ENCODE measurements at places on chromosomes 3 and 15. TPM values are rescaled to one million over a fixed set of nuclear protein-coding genes. Genes with fewer than 3 reads are reported as not detected.

CDCP1 gene
- 1.2 TPM for total RNA-seq

GRCh38 chr3:5874931-5875341, 687.4 kb downstream of the EDEM1 start:
- DNase-seq: no peak

TNNC1 gene
- total RNA-seq: 10.8 TPM

DNA sequence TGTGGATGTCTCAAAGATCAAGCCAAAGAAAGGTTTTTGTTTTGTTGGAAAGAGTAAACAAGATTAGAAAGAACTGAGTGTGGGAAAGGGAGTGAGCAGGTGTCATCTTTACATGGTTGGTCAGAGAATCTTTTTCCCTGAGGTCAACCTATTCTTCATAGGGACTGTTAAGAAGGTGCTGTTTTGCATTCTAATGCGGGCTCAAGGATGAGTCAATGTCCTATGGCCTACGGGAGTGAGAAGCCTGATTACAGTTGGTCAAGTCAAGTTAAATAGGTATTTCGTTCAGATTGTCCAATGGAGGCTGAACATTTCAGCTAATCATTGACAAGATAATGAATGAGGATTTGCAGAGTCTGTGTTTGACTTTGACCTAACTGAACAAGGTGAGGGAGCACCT, 491.2 kb upstream of the PDZRN3 start:
- DNase-seq: no peak

- DNase-seq: no peak
Observed at GRCh38 chr3:23271876-23272741, 69.0 kb downstream of the UBE2E2 start.

DNA sequence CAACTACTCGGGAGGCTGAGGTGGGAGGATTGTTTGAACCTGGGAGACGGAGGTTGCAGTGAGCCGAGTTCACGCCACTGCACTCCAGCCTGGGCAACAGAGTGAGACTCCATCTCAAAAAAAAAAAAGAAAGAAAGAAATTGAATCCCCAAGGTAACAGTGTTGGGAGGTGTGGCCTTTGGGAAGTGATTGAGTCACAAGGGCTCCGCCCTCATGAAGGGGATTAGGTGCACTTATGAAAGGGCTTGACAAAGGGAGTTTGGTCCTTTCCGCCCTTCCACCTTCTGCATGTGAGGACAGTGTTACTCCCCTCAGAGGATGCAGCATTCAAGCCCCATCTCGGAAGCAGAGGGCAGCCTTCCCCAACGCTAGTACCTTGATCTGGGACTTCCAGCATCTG, 21.3 kb downstream of the POC1A start:
- no peak for DNase-seq

- no peak for DNase-seq
Observed at GRCh38 chr15:81264072-81264857, 59.7 kb downstream of the STARD5 start.

- no peak for DNase-seq
Observed at GRCh38 chr3:153219146-153219545, 57.1 kb downstream of the RAP2B start.

SLC51B gene
- total RNA-seq: not detected

CFAP92 gene
- total RNA-seq: 1.1 TPM

APOD gene
- total RNA-seq: 4.3 TPM

DNA sequence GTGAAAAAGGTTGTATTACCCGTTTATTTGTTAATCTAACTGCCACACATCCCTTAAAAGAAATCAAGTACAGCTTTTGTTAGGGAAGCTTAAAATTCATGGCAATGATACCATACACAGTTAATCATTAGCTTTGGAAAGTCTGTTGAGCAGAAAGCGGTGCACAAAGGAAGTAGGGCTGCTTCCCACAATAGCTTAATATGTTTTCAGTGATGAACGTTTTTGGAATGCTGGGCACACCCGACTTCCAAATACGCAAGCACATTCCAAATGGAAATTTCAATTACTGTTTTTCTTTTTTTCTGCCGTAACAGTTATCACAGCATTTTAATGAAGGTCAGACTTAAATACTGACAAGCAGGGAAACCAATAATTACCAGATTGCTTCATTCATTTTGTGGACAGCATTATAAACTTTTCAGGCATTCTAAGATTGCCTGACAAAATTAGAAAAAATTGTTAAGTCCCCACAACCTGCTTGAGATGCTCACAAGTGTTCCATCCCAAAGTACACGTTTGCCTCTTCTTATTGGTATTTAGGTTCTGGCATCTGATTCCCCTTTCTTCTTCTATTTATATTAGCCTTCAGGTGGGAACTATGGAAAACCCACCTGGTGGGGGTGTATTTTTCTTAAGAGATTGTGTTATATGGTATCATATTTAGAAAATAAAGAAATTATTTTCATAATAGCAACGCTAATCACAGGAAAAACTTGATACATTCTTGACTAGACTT, 1.1 kb upstream of the ECT2 start:
- no peak for DNase-seq

GRCh38 chr3:9130345-9131305, 118.8 kb downstream of the SRGAP3 start:
- DNase-seq: no peak

DNA sequence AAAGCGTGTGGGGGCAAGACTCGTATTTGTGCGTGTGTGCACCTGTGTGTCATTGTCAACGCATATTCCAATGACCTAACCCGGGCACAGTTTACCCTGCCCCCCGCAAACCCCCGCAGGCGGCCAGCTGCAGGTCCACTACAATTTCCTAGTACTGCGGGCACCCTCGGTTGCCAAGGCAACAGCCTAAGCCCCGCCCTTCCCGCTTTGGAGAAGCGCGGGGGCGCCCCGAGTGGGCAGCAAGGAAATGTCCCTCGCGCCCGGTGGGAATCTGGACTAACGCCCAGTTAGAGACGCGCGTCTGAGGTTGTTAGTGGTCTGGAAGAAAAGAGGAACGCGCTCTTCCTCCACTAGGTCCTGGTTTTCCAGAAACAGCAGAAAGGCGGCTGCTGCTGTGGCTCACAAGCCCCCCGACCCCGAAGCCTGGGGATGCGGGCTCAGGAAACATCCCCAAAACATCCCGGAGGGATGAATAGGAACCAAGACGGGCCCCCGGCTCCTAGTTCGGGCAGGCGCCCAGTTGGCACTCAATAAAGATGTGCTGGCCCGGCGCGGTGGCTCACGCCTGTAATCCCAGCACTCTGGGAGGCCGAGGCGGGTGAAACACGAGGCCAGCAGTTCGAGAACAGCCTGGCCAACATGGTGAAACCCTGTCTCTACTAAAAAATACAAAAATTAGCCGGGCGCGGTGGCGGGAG, 1.1 kb downstream of the ABHD14A start:
- DNase-seq: peak; percentile 36

DNA sequence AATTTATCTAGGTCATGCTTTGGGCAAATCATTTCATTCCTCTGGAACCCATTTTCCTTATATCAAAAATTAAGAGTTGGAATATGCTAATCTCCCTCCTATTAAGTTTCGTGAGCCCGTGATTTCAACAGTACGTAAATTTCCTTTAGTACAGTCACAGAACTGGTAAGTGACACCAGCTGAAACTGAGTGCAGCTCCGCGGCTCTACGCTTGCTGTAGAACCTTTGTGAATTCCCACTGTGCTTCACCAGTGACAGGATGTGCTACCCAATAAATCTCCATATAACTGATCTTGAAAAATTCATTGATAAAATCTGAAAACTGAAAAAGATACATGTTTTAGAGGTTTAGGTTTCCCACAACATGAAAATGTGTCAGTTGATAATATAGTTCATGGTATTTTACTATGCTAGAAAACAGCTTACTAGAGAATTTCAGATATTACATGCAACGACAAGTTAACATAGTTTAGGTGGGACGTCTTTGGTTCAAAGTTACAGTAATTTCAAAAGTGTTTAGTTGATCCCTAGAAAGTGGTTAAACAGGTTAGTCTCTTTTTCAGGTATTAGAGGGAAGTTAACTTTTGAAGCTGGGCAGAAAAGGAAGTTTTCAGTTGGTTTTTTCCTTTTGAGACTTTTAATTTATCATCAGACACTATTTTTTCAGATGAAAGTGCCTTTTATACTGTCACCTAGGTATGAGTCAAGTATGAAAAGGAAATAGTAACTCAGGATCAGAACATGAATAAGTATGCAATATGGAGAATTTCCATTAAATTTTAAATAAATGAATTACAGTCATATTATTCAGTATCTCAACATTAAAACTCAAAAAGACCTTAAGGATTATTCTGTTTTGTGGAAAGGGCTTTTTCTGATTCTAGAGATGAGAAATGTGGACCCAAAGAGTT, 57.0 kb downstream of the PPARG start:
- DNase-seq: no peak

DNA sequence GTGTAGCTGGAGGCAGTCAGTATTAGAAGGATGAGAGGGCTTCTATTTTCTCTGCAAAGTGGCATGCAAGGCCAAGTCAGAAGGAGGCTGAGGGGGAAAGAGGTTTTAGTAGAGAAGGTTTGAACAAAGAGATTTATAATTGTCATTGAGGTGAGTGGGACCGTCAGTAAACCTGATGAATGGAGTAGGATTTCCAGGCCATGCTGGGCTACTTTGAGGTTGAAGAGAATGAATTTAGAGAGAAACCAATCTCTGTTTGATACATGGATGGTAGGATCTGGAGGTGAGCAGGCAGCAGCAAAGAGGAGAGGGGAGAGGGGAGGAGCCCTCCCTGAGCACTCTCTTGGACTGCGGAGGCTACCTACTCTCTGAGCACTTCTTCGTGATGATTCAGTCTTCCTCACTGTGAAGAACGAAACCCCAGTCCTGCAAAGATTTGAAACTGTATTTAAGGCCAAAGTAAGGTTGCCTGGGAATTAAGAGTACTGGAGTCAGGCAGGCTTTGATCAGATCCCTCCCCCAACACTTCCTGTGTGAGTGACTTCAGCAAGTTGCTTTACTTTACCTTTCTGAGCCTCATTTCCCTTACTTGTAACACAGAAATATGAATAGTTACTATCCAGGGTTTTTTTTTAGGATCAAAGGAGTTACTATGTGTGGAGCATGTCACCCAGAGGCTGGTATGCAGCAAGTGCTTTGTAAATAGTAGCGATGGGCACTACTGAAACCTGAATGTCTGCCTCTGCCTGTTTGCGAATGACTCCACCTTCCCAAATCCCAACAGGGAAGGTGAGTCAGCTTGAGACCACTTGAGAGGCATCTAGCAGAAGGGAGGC, 75.8 kb downstream of the RPL39L start:
- DNase-seq: no peak

- DNase-seq: no peak
Observed at GRCh38 chr3:115975353-115975752, 352.0 kb downstream of the GAP43 start.

DNASE1L3 gene
- not detected for total RNA-seq

ABI3BP gene
- not detected for total RNA-seq

GRCh38 chr15:23869396-23869795, 182.3 kb upstream of the NDN start:
- DNase-seq: no peak

GRCh38 chr3:57130571-57131209, 34.5 kb downstream of the IL17RD start:
- DNase-seq: no peak
